ENCODE measurements at places on chromosomes 1 and 21. TPM values are rescaled to one million over a fixed set of nuclear protein-coding genes. Genes with fewer than 3 reads are reported as not detected.

KCNK1 gene
- total RNA-seq, result not detected

- peaks cover 12% of the 10 kb centered on the region for H3K36me3 ChIP-seq
- no peak overlapping the region for H3K27ac ChIP-seq
- no peaks in the 10 kb centered on the region for H3K4me1 ChIP-seq
- no peak for DNase-seq
- no peak overlapping the region for H3K4me3 ChIP-seq
- H3K27me3 ChIP-seq, result no peaks in the 10 kb centered on the region
These were observed 45.4 kb upstream of the IPO9 start for GRCh38 chr1:201783572-201783971.

DNA sequence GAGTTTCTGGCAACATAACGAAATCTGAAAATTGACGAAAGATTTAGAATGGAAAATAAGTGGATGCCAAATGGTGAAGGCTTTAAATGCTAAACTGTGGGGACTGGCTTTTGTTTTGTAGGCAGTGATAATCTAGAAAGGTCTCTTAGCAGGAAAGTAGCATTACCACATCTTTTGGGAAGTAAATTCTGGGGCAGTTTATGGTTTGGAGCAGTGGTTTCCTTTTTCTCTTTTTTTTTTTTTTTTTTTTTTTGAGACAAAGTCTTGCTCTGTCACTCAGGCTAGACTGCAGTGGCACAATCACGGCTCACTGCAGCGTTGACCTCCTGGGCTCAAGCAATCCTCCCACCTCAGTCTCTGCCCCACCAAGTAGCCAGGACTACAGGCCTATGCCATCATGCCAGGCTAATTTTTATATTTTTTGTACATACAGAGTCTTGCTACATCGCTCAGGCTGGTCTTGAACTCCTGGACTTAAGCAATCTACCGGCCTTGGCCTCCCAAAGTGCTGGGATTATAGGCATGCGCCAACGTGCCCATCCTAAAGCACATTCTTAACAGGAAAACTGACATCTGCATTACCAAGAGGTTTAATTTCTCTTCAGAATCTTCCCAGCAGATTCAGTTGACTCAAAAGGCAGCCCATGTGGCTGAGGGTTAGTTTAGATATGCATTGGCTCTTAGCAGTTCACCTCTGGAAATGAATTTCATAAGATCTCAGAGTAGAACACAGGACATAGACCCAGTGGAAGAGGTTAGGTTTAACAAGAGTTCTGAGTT is 32.9 kb downstream of the C21orf91 start:
- H3K36me3 ChIP-seq, result peaks cover 27% of the 10 kb centered on the region
- H3K27me3 ChIP-seq, result no peaks in the 10 kb centered on the region
- DNase-seq, result no peak
- peaks cover 77% of the 10 kb centered on the region for H3K4me1 ChIP-seq

- no peak for DNase-seq
- H3K27ac ChIP-seq, result no peak overlapping the region
- peaks cover 39% of the 10 kb centered on the region for H3K27me3 ChIP-seq
- H3K36me3 ChIP-seq, result no peaks in the 10 kb centered on the region
These were observed 106.7 kb downstream of the LEPR start for GRCh38 chr1:65527190-65527589.

DNA sequence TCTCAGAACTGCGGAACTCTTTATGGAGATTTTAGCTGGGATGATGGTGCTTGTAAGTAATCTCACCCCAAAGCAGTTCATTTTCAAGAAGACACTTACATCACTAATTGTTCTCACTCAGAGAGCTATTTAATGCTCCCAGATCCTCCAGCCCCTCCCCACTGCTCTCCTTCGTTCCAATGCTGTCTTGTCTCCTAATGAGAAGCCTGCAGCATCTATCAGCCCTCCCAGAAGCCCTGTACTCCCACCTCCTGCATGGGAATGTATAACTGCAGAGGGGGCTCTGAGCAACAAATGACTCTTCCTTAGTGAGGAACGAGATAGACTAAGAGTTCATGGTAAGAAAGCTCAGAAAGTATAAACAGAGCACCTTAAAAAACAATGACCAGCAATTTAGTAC is 377.4 kb upstream of the RUNX1 start:
- H3K27me3 ChIP-seq, result peaks cover 19% of the 10 kb centered on the region
- H3K36me3 ChIP-seq, result peaks cover 2% of the 10 kb centered on the region
- H3K4me1 ChIP-seq, result no peaks in the 10 kb centered on the region
- H3K27ac ChIP-seq, result no peak overlapping the region

GRCh38 chr1:12293416-12293815 is 63.6 kb downstream of the VPS13D start:
- H3K27ac ChIP-seq, result no peak overlapping the region
- H3K4me1 ChIP-seq, result no peaks in the 10 kb centered on the region
- H3K4me3 ChIP-seq, result no peak overlapping the region
- peaks cover 74% of the 10 kb centered on the region for H3K36me3 ChIP-seq
